ENCODE measurements at places on chromosomes 16 and 17. TPM values are rescaled to one million over a fixed set of nuclear protein-coding genes. Genes with fewer than 3 reads are reported as not detected.
A peak's percentile ranks its signal among the peaks of the same experiment; 100 is the strongest.

DNA sequence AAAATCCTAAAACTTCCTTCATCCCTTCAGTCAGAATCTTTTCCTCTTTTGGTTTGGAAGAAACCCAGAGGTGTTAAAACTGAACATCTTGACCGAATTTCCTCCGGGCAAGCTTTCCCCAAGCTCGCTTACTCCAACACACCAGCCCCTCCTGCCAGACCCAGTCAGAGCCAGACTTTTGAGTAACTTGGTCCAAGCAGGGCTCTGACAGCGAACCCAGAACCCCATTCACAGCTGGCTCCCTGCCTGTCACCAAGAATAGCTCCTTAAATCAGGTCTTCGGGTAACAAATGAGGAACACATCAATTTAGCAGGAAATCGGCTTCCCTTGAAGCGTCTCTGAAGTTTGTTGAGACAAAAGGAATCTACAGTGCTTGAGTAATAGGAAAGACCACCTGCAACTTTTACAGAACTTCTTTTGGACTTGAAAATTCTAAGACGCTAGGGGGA, 27.3 kb downstream of the GAS7 start:
- DNase-seq, result peak; percentile 94

DNA sequence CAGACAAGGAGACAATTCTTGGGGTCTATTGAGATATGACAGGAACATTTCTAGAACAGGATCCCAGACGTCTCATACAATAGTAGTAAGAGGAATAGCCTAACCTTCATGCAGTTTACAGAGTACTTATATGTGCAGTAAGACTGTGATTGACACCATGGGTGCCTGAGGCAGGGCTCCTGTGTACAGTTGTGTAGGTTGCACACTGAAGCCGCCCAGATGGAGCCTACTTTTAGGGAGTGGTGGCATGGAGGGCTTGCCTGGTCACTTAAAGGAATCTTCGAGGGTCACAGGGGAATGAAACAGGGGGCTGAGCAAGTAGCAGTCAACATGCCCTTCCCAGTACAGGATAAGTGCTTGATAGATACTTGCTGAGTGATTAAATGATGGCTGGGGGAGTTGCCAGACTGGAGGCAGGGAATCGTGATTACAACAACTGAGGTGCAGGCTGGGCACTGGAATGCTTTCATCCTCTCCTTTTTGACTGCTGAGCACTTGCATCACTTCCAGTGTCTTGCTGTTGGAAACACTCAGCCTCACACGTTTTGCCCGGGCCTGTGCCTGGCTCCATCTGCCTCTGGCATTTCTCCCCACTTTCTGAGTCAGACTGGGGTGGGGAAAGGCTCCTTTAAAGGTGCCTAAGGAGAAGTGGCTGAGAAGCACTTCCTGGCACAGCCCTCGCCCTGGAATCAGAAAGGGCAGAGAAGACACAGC, 71.0 kb downstream of the COPRS start:
- DNase-seq, result peak; percentile 22

GRCh38 chr16:24775455-24775854, 46.0 kb downstream of the TNRC6A start:
- DNase-seq, result peak; percentile 25

DNA sequence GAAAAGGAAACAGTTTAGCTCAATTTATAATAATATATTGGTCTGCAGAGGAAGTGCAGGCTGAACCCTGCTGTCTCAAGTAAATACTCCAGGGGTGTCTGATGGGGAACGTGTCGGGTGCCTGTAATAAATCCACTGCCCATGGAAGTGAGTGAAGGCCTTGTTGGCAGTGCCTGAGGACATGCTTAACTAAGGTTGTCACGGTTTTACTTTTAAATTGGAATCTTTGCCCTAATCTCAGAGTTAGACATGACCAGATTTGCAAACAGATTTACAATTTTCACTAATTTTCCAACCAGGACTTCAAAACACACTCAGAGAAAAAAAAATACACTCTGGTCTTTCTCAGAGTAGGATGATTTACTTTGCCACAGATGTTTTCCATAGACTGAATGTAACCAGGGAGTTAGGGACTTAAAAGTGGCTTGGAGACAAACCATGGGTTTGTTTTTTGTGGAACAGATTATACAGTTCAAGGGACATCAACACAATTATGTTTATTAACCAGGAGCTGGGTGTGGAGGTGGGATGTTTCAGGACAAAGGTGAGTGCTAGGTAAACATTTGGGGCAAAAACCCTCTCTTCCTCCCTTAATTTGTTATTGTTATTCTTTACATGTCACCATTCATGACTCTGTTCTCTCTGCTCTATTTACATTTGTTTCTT, 144.5 kb downstream of the FTO start:
- DNase-seq, result peak; percentile 29

DNA sequence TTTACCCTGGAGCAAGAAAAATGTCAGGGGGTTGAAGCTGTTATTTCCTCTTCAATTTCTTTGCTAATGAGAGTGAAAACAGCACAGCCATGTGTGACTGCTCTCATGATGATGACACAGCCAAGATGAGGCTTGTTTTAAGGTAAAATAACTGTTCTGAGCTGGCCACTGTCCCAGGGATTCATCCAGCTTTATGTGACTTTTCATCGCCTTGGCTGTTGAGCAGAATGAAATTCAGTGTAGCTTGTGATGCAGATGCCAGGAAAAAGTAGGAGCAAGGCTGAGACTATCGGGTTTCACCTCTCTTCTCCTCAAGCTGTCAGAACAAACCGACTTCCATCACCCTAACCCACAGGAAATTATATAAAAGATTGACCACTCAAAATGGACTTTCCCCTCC, 361.8 kb upstream of the CDH5 start:
- peak; percentile 88 for DNase-seq

DNA sequence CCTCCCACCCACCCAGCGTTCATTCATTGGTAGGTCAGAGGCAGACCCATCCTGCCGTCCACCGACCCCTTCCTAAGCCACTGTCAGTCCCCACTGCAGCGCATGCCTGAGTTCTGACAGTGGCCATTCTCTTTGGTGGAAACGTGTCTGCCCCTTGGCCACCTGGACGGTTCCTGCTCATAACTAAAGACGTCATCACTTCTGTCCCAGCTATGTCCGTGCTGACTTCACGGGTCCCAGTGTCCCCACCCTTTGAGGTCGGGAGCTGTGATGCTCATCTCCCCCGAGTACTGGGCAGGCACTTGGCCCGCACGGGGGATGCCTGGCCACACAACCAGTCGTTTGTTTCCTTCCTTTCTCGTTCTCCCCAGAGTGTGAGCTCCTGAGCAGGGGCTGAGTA, 267.1 kb downstream of the C16orf95 start:
- DNase-seq, result no peak

DNA sequence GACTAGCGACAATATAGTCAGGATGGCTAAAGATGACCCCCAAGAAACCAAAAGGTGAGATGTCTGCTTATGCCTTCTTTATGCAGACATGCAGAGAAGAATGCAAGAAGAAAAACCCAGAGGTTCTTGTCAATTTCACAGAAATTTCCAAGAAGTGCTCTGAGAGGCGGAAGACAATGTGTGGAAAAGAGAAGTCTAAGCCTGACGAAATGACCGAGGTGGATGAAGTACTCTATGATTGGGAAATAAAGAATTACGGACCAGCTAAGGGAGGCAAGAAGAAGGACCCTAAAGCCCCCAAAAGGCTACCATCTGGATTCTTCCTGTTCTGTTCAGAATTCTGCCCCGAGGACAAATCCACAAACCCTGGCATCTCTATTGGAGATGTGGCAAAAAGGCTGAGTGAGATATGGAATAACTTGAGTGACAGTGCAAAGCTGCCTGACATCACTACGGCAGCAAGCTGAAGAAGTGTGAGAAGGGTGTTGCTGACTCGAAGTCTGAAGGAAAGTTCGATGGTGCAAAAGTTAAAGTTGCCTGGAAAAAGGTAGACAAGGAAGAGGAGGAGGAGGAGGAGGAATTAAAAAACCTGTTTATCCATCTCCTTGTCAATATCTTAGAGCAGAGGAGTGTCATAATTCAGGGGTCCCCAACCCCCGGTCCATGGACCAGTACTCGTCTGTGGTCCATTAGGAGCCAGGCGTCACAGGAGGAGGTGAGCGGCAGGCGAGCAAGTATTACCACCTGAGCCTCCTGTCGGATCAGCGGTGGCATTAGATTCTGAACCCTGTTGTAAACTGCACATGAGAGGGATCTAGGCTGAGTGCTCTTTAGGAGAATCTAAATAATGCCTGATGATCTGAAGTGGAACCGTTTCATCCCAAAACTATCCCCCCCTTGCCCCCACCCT, 25.1 kb upstream of the ADGRG1 start:
- DNase-seq, result peak; percentile 32

DNA sequence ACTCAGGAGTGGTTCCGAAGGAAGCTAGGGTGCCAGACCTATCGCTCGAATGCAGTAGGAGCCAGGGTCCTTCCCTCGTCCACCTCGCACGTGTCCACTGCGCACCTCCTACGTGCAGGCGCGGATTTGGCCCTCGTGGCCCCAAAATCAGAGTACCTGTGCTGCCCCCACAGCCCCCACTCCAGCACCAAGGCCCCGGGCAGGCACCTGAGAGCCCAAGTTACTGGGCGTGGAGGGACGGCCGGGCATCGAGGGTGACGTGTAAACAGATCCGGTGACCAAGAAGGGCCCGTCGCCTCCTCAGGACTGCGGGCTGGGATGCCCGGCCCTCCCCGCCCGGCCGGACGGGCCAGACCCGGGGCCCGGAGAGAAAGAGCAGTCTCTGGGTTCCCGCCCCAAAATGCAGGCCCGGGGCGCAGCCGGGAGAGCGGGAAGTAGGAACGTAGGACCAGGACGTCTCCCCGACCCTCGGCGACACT, 492 bp downstream of the SLC25A39 start:
- no peak for DNase-seq

The C16orf92 gene
- polyA plus RNA-seq, result not detected

The KCNJ18 gene
- 0.08 TPM for polyA plus RNA-seq

The C16orf96 gene
- polyA plus RNA-seq, result 0.59 TPM

The SLC38A8 gene
- polyA plus RNA-seq, result not detected

The HNF1B gene
- polyA plus RNA-seq, result 0.09 TPM

The TEX14 gene
- polyA plus RNA-seq, result 4.6 TPM
